Inflammatory macrophage (primary cell): ENCODE measurements at places on chromosomes 5 and 9.
A peak's percentile ranks its signal among the peaks of the same experiment; 100 is the strongest.

- no peak for DNase-seq
Measured at GRCh38 chr5:104353371-104353770, 790.8 kb upstream of the NUDT12 start.

- no peak for DNase-seq
Measured at GRCh38 chr9:135794057-135794335, 92.0 kb downstream of the KCNT1 start.

GRCh38 chr5:139696894-139697658, 48.9 kb downstream of the CXXC5 start:
- peak; percentile 54 for DNase-seq

DNA sequence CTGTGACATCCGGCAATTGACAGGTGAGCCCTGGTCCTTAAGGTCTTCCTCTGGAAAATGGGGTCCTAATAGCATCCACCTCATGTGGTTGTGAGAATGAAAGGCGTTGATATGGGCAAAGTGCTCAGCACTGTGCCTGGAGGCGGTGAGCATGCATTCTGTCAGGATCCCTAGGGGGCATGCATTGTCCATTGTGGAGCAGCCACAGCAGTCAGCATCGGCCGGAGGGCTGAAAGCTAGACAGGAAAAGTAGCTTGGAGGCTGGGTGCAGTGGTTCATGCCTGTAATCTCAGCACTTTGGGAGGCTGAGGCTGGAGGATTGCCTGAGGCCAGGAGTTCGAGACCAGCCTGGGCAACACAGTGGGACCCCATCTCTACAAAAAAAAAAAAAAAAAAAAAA, 122.2 kb downstream of the LHX2 start:
- DNase-seq, result peak; percentile 70

- no peak for DNase-seq
Measured at GRCh38 chr9:2709645-2710101, 7.6 kb upstream of the KCNV2 start.

GRCh38 chr5:178516504-178517235, 73.5 kb downstream of the COL23A1 start:
- no peak for DNase-seq

- no peak for DNase-seq
Measured at GRCh38 chr9:97563458-97564135, 62.1 kb downstream of the TMOD1 start.

- no peak for DNase-seq
Measured at GRCh38 chr5:162911873-162912272, 525.5 kb upstream of the CCNG1 start.

DNA sequence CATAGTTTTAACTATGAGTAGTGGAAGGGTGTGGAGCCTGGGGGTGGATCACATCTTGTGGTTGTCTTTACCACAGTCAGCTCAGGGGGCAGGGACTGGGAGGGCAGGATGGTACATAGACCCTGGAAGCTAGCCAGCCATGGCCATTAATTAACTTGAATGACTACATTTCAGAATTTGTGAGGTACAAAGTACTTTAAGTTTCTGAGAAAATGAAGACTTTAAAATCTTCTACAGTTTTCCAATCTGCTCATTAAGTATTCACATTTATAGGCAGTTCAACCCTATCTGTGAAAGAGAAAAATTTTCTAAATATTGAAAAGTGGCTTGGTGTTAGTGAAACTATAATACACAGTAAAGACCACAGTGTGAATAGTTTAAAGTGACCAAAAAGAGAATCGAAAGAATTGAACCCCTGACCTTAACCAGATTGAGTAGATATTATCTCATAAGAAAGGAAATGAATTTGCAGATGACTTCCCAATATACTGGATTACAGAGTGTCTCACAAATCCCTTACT, 234.2 kb upstream of the MEF2C start:
- no peak for DNase-seq

DNA sequence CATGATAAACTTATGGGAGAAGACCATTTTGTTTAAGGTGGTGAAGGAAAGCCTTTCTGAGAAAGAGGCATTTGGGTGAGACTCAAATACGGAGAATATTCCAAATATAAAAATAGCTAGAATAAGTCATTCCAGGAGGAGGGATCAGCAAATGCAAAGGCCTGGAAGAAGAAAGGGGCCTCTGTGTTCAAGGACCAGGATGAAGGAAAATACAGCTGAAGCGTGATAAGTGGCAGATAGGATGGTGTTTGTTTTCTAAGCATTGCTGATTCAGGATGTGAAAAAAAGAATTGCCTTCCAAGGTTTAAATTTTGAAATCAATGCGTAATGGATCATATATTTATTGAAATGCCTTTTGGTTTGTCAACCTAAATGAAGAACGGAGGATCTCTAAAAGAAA, 59.4 kb upstream of the CAST start:
- DNase-seq, result no peak

DNA sequence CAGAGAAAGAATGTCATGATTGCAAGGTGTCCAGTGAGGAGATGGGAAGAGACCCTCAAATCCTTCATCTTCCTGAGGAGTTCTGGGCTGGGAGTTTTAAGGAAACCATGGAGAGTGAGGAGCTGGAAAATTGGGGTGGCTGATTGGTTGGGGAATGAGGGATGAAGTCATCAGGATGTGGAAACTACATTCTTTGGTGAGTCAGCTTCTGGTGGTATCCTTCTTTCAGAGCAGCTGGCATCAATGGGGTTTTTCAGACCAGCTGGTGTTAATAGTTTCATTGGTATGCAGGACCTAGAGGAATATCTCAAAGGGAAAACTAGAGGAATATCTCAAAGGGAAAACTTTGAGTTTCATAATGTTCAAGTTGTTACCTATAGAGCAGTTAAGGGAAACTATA, 45.2 kb downstream of the RNF180 start:
- no peak for DNase-seq

- no peak for DNase-seq
Measured at GRCh38 chr9:97659771-97660170, 26.1 kb downstream of the NCBP1 start.

DNA sequence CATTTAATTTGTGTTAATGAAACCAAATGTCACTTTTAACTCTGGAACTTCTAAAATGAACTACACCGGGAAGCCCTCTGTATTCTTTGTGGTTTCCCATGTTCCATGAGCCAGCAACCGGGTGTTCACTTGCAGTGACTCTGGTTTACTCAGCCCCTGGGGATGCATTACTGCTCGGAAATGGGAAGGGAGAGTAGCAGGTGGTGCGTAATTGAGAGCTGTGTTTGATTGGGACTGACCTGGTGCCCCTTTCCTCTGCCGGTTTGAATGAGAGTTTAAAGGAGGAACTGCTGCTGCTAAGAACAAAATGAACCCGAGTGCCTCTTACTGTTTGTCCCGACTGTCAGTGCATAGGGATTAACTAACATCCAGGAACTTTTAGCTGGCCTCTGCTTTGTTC, 100.1 kb upstream of the DHFR start:
- DNase-seq, result no peak

DNA sequence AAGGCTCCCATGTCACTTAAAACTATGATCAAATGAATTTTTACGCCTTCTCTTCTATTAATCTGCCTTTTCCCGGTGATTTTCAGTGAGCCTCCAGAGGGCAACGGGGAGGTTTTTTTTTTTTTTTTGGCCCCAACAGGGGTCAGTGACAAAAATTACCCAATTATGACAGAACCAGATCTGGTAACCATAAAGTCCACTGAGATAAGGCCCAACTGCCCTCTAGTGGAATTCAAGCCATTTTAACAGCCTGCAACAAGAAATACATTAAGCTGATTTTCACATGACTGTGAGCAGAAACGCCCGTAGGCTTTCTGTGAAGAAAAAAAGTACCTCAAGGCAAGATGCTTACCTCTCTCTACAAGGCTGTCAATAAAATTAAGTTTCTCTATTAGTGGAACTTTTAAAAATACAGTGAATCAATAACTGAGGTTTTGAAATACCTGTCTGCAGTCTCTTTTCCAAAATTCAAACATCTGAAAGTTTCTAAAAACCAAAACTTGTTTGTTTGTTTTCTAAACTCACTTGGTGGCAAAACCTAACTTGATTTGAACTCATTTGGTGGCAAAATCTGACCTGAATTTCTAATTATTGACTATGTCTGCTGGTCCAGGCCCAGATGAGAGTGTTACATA, 49.7 kb upstream of the FST start:
- DNase-seq, result no peak

DNA sequence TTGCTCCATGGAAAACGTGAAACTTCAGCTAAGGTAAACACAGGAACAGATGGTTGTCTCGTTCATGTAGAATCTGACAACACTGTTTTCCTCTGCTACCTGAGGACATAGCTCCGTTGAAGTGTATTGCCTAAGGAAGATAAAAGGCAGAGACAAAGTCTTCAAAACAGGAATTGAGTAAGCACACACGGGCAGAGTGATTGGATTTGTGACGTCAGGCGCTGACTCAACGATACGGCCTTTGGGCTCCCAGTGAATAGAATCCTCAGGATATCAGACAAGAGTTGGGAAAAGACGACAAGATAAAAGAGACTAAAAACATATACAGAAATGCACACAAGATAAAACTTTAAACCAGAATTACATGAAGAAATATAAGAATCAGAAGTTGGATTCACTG, 787.1 kb upstream of the CTNND2 start:
- DNase-seq, result no peak

GRCh38 chr9:112420208-112420607, 40.3 kb downstream of the HSDL2 start:
- DNase-seq, result no peak

DNA sequence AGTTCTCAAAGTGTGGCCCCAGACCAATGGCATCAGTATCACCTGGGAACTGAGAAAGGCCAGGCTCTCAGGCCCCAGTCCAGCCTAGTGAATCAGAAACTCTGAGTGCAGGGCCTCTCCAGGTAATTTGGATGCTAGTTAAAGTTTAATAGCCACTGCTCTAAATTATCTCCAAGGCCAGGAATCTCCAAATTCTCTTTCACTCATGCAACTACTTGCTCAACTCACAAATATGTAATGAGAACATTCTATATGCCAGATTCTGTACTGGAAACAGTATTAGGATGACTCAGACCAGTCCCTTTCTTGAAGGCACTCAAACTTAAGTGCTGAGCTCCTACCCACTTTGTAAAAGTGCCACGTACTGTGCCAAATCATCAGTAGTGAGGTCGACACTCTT, 84.6 kb downstream of the PAPPA start:
- no peak for DNase-seq

DNA sequence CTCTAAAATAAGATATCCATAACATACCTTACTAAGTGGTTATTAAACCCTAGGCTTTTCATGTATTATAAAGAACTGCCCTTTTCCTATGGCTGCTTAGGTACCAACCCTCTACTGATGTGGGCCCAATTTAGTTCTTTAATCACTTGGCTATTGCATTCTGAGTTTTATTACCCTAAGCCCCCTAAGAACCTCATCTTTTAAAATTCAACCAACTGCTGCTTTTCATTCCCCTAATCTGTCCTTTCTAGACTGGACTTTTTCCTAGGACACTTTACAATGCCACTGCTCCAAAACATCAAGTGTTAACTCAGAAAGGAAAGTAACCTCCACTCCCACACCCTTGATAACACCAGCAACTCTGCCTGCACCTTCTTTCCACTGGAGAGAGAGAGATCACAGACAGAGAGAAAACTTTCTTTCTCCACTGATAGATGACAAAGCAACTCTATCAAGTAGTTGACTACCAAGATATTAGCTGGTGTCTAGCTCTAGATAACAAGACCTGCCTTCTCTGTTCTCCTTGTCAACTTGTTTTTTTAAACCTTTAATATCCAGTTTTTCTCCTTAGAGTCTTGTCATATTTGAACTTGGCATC, 27.3 kb downstream of the ELL2 start:
- DNase-seq, result no peak

DNA sequence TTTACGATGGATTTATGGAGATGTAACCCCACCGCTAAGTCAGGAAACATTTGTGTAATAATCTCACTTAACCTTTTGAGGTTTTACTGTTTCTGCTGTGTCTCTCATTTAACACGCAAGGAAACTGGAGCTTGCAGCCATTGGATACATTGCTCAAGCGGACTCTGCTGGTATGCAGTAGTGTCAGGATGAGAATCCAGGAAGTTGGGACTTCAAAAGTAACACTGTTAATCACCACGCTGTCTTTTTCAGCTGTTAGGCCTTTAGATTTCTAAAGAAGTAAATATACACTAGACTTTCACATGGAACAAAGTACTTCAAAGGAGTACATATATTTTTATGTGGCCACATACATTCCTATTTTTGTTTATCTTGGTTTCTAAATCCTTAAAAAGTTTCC, 114.7 kb downstream of the LPAR1 start:
- no peak for DNase-seq

- DNase-seq, result no peak
Measured at GRCh38 chr9:96163161-96163560, 138.8 kb downstream of the HSD17B3 start.

DNA sequence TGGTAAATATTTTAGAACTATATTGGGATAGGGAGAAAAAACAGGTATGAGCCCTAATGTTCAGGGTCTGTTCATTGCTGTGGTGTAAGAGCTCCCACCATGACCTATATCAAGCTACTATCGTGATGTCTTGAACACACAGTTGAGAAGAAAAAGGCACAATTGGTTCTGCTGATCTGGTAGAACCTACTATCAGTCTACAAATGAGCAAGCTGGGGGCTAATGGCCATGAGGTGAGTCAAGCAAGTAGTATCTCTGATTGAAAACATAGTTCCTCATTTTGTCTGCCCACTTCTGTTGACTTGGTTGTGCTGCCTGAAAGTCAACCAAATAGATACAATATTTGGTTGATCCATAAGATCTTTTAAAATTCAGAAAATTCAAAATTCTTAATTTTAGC, 1026.3 kb downstream of the CDH12 start:
- no peak for DNase-seq

DNA sequence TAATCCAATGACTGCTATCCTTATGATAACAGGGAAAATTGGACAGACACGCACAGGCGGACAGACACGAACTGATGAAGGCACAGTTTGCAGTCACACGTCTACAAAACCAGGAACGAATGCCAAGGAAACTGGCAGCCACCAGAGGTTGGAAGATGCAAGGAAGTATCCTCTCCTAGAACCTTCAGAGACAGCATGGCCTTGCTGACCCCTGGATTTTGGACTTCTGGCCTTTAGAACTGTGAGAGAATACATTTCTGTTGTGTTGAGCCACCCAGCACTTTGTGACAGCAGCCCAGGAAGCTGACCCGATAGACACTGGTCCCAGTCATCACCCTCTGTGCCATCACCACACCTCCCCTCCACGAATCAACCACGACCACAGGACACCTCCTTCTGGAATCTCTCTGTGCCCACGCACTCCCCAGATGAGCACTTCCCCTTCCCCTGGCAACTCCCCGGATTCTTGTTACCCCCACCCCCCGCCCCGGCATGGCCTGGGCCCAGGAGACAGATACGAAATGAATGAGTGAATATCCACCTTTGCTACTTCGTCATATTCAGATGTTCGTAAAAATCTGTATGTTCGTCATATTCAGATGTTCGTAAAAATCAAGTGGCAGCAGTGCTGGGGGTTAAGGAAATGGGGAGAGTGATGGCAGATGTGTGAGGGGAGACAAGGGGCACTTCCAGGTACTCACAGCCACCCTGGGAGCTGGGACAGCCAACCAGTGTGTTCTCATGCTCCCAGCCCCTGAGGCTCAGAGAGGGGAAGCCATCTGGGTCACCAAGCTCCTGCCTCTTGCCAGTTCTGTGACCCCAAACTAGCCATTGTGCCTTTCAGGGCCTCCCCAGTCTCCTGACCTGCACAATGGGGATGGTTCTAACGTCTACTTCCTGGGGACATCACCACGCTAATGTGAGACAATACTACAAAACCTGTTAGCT, 18.5 kb downstream of the GBGT1 start:
- no peak for DNase-seq
